ENCODE measurements at places on chromosomes 2 and 18.

GRCh38 chr2:24843330-24843860, 50.2 kb downstream of the CENPO start:
- no peak for DNase-seq

- DNase-seq = no peak
These were observed 333.7 kb downstream of the CYP26B1 start for GRCh38 chr2:71813807-71814470.

- DNase-seq = no peak
These were observed 56.3 kb upstream of the GULP1 start for GRCh38 chr2:188235364-188235763.

DNA sequence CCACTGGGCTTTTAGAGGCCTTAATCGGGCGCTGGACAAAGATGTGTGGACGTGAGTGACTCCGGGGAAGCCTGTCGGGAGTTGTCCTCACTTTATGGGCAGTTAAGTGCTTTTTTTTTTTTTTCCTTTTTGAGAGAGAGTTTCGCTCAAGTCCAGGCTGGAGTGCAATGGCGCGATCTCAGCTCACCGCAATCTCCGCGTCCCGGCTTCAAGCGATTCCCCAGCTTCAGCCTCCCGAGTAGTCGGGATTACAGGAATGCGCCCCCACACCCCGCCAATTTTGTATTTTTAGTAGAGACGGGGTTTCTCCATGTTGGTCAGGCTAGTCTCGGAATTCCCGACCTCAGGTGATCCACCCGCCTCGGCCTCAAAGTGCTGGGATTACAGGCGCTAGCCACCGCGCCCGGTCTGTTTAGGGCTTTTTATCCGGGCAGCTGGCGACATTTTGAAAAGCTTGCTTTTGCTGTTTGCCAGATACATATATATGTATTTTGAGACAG, 1.5 kb downstream of the MSH6 start:
- no peak for DNase-seq

DNA sequence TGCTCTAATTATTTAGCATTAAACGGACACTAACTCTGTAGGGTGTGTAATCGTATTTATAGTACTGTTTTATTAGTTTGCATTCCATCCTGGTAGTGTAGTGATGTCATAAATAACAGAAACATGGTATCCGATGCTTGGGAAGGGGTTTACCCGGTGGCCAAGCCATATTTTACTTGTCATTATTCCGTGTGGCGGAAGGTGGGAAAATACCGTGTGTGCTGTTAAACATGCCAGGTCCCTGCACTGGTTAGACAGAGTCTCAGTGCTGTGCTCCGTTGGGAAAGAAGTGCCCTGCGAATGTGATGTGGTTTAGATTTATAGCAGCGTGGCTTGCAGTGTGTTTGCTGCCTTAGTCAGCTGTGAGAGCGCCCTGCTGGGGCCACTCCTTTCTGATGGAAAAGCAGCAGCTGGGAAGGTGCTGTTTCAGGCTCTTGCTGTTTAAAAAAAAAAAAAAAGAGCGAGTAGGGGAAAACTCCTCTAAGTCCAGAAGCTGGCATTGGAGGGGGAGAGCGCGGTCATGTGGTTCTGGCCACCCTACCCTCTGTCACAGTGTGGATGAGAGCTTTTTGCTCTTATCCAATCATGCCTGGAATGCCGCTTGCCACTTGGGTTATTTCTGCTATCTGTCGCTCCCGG, 211.0 kb downstream of the NEDD4L start:
- DNase-seq = no peak

- DNase-seq = no peak
These were observed 94.7 kb upstream of the ARHGAP15 start for GRCh38 chr2:143034292-143035074.

DNA sequence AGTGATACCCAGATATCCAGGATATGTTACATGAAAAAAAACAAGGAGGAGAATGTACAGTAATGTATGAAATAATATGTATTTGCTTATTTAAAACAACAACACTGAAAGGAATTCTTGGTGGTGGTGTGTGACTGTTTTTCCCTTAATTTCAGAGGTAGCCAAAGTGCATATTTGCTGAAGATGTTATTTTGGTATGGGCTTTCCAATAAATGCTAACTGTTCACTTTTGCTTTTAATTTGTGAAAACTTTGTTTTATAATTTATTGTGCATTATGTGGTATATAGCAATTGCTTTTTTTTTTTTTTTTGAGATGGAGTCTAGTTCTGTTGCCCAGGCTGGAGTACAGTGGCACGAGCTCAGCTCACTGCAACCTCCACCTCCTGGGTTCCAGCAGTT, 7.6 kb downstream of the CCNYL1 start:
- no peak for DNase-seq

DNA sequence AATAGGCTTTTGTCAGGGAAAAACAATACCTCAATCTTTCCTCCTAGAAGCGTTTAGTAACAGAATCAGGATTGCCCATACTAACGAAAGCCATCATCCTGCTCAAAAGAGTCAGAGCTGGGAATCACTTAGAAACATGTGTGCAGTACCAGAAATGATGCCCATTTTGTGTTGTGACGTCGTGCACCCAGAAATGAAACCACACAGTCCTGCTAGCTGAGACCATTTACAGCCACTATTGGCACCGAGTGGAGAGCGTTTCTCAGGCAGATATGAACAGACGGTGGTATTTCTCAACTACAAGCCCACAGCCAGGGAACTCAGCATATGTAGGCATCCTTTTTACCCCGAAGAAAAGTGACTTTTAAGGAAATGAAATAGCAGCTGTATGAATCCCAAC, 284.3 kb upstream of the LRATD1 start:
- DNase-seq = no peak

DNA sequence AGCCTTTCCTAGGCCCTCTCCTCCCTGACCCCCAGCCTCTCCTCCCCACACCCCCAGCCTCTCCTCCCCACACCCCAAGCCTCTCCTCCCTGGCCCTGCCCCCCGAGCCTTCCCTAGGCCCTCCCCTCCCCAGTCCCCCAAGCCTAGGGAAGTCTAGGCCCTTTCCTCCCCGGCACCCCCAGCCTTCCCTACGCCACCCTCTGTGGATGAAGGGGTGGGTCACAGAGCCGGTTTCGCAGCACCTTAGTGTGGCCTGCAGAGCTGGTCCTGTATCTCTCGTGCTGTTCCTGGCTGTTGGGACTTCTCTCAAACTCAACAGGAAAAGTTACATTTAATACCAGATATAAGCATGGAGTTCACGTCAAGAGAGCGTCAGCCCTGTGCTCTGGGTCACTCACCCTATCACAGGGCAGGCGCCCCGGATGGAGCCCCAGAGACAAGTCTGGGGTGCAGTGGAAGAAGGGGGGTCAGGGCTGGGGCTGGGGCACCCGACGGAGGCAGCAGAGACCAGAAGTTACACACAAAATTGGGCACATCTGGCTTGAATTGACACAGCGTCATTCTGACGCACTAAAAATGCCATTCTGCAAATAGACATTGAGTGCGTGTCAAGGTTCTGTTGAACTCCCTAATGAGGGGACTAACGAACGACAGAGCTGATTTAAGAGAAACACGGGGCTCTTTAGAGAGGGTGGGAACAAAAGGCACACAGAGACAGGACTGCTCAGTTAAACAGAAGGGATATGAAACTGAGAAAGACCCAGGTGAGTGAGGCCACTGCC, 24.0 kb downstream of the KCNIP3 start:
- no peak for DNase-seq

GRCh38 chr2:6652251-6652650, 213.5 kb downstream of the CMPK2 start:
- no peak for DNase-seq
